ENCODE measurements at places on chromosomes 12 and 14.

- no peak for DNase-seq
These were observed 14.6 kb upstream of the GALNT6 start for GRCh38 chr12:51405801-51406207.

DNA sequence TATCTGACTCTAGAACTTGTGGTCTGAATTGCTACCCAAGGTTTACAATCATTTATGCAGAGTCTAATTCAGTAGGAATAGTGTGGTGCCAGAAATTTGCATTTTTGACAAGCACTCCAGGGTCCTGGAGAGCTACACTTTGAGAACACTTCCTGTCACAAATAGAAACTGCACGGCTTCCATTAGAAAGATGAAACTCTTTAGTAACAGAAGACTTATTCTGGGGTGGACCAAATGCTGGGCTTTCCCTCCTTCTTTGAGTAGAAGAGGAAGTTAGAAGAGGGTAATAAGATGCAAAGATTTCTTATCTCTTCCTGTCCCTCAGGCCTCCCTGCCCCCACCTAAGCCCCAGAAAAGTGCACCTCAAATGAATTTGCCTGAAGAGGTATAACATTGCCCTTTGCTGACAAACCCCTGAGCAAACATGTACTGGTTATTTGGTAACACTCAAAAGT, 28.4 kb downstream of the DGLUCY start:
- no peak for DNase-seq

DNA sequence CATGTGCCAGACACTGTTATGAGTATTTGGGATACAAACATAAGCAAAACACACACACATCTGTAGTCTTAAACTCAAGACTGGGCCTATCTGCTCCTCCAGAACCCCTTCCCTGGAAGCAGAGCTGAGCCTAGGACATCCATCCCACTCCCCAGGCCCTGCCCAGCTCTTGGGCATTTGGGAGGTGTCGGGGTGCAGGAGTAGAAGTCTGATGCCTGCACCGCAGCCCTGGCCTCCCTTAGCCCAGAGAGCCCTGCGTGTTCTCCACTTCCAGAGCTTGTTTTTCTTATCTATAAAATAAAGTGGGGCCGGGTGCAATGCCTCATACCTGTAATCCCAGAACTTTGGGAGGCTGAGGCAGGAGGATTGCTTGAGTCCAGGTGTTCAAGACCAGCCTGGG, 11.7 kb downstream of the HSP90AA1 start:
- DNase-seq, result no peak

- DNase-seq, result no peak
These were observed at the start of gene A2ML1 for GRCh38 chr12:8822298-8822697. TSS of gene A2ML1 (plus strand) at chr12:8822621. CDS start at chr12:8822652, 31 bp downstream.

DNA sequence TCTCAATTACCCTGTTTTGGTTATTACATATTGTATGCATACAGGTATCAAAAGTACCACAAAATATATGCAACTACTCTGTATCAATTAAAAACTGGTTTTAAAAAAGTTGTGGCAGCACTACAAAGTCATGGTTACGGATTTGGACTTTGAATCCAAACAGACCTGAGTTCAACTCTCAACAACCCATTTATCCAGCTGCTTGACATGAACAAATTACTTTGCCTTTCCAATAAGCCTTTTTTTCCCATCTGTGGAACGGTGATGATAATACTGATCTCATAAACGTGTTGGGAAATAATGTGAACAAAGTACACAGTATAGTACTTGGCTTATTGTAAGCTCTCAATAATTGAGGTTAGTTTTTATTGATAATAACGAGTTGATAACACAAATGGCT, 85.0 kb downstream of the MNAT1 start:
- DNase-seq, result no peak

DNA sequence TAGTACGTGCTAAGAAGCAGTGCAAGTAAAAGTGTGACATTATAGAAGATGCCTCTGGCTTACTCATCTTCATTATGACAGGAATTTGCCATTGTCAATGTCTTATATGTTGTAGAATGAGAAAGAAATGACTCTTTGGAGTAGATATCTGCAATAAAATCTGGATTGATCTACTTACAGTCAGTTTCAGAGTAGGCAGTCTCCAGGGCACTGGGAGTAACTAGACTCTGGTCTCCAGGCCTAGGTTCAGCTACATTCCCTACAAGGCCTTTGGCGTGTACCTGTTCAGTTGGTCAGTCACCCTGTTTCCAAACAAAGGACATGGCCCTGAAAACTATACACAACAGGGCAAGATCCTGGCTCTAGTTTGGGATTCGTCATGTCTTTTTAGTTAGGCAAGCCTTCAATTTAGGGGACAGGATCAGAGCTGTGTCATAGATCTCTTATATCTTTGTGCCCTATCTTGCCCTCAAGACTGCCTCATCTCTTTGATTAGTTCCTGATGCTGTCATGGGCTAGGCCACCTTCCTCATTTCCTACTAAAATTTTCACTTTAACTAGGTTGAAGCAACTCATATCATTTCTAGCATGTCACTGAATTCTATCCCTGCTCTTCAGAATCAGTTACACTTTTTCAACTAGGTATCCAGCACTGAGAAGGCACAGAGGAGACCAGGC, 410.0 kb downstream of the RAD51B start:
- DNase-seq, result no peak

GRCh38 chr12:125110641-125111360, 45.6 kb downstream of the AACS start:
- no peak for DNase-seq

GRCh38 chr12:27009881-27010301, 4.3 kb downstream of the TM7SF3 start:
- DNase-seq, result no peak

GRCh38 chr14:87992718-87993628, at the start of gene GALC:
TSS of gene GALC (minus strand) at chr14:87993182. CDS start at chr14:87993164, 18 bp downstream.
- peak; percentile 86 for DNase-seq

DNA sequence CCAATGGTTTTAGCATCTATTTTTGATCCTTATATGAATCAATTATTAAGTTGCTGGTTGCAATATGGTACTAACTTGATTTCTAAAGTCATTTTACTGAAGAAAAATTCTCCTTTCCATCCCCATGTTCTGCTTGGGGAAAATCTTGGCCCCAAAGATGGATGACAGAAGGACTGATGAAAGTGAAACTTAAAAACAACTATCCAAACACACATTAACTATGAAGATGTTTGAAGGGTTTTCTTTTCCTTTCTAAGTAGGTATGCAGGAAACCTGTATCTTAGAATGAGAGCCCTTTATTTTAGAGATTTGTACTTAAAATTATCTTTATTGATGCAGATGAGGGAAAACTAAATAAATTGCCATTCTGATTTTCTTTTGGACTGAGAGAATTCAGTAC, 5.9 kb downstream of the C12orf71 start:
- no peak for DNase-seq

DNA sequence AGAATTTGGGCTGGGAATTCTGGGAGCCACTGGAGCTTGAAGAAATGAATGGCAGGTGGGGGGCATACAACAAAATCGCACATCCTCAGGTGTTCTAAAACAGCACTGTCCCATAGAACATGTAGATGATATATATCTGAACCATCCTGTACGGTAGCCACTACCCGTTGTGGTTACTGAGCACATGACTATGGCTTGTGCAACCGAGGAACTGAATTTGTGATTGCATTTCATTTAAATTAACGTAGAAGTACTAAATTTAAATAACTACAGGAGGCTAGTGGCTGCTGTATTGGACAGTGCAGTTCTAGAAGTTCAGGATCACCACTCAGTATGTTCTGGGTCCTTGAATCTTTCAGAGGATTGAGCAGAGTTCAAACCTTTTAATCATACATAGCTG, 172.4 kb downstream of the PHETA1 start:
- DNase-seq, result no peak

GRCh38 chr12:125184213-125184967, 119.2 kb downstream of the AACS start:
- no peak for DNase-seq

DNA sequence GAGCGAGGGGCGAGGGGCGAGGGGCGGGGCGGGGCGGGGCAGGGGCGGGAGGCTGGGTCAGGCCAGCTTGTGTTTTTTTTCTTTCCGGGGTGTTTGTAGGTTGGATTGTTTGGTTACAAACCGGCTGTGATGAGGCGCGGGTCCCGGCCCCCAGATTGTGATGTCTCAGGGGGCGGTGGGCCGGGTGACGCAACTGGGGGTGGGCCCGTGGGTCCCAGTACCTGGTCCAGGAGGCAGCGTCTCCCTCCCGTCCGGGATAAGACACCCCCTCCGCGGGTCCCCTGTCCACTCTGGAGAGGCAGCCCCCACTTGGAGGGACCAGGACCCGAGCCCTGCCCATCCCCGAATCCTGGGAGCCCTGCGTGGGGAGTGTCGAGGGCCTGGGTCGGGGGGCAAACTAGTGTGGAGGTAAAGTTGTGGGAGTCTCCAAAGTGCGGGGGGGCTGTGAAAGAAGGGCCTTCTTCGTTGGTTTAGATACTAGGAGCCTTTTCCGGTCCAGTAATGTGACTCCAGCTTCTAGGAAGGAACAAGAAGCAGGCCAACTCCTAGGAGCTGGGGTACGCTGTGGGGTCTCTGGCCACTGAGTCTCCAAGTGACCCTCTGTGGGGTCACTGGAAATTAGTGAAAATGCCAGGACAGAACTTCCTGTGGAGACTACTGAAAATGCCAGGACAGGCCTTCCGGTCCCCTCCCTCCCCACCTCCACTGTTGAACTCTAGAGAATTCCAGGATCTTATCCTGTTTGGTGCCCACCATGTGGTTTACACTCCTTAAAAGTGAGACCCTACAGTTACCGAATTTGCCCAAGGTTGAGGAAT, 579 bp upstream of the CLMN start:
- no peak for DNase-seq

GRCh38 chr12:28750946-28751685, 398.0 kb upstream of the FAR2 start:
- DNase-seq, result no peak

DNA sequence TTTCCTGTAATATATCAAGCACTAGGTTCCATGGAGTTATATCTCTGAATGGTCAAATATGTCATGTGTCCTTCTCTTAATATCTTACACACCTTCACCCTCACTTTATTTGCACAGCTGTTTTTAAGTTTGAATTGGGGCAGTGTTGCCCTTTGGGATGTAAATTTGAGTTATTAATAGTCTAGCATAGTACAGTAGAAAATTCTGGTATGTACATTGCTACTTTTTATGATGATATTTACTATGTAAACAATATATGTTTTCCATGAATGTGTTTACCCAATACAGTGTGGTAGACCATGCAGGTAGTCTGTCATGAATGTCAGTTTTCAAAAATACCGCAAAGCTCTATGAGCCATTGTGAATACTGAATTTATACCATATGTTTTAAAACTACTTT, 50.5 kb downstream of the METTL25 start:
- DNase-seq, result no peak

DNA sequence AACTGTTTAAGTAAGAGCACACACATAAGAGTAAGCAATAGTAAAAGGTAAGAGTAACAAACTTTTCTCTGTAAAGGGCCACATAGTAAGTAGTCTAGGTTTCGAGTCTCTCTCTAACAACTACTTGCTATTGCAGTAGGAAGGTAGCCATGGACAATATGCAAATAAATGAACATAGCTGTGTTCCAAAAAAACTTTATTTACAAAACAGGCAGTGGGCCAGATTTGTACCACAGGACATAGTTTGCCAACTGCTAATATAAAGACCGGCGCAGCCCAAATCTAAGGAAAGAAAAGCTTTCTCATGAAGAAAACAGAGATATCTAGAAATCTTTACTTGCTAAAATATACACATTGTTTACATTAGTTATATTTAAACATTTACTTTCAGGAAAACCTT, 239.0 kb upstream of the EGLN3 start:
- DNase-seq, result no peak

DNA sequence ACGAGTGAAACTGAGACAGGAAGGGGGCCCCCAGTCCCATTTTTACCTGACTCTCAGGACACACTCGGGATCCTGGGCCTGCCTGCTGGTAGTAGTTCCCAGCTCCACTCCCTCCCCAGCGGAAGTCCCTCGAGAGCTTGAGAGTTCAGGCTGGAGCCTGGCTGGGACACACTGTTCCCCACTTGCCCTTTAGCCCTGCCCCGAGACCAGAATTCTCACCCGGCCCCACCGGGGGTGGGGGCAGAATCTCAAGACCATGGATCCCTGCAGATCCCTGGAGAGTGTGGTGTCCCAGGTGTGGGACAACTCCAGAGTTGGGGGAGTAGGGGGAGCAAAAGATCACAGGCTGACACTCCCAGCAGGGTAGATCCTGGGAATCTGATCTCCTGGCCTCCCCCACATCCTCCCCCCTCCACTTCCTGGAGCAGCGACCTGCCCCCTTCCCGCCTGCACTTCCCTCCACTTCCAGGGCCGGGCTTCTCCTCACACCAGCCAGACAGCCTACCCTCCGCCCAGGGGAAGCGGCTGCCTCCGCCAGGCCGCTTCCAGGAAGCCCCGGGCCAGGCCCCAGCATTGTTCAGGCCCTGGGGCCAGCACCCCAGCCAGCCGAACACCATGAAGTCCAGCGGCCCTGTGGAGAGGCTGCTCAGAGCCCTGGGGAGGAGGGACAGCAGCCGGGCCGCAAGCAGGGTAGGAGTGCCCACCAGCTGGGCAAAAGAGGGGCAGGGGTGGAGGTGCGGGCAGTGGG, at the start of gene TNS2:
Gene TNS2 (plus strand): TSS at position 495 of the 748 bp plus-strand sequence. CDS start 121 bp downstream, at position 616.
- DNase-seq, result no peak

- DNase-seq, result no peak
These were observed 43.3 kb upstream of the ISM2 start for GRCh38 chr14:77541905-77542304.

DNA sequence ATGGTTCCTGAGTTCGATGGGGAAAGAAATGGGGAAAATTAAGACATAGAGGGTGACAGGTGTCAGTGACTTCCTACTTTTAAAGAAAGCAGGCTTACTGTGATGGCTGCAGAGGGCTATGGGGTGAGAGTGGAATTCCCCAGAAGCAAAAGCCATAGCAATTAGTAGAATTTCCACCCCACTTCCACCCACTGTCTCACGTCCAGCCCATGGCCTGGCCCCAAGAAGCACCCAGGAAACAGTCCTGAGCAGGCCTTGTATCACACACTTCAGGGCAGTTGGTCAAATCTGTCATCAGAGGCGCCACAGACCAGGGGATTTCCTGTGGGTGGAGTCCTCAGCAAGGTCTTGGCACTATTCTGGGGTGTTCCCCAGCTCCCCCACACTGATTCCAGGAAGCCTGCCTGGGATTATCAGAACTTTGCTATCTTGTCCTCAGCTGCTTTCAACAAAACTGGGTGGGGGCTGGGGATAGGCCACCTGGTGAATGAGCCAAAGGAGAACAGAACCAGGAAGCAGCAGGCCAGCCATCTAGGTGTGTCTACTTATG, 120.1 kb upstream of the CCND2 start:
- no peak for DNase-seq

- no peak for DNase-seq
These were observed 266.8 kb downstream of the TTC6 start for GRCh38 chr14:37862263-37862662.

DNA sequence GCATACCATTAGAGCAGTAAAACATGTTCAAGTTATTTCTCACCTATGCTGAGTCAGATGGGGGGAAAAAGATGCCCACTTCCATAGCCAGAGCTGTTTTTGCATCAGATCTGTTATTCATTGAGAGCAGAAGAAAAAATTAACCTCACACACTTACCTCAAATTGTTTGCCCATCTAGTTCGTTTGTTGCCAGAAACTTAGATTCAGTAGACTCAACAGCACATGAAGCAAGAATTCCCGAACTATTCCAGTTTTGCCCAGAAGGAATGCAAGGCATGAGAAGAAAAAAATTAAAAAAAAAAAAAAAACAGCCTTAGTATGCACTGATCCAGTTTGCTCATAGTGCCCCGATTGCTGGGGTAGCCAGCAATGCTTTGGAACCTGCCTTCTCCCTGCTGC, 12.4 kb upstream of the DPF3 start:
- no peak for DNase-seq

- no peak for DNase-seq
These were observed at the start of gene DIO3 for GRCh38 chr14:101561145-101561896. TSS of gene DIO3 (plus strand) at chr14:101561495.
